CD4-positive, alpha-beta T cell treated with Interleukin-12 subunit alpha and Interleukin-12 subunit beta, for 1 hour (primary cell): ENCODE measurements at places on chromosomes 2 and 18.

DNA sequence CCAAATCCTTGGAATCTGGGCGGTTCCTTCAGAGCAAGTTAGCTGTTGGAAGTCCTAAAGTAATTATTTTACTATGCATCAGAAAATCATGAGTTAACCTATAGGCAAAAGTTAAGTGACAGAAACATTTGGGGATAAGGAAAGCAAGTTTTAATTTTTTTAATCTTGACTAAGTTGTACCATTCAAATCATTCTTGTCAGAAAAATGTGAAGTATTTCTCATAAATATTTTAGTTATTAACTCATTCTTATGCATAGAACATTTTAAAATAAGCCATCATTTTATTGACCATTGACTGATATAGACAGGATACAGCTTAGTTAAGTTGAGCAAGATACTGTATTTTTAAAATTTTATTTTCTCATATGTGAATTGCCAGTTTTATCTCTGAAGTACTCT, 98.2 kb upstream of the FOSL2 start:
- no peak for DNase-seq

GRCh38 chr18:58044370-58045241, 580 bp downstream of the NEDD4L start:
- DNase-seq: peak; percentile 31

GRCh38 chr2:240959941-240960308, 38.5 kb upstream of the SNED1 start:
- DNase-seq: no peak

- no peak for DNase-seq
Observed at GRCh38 chr2:45988879-45989278, 308.3 kb upstream of the EPAS1 start.

- DNase-seq: no peak
Observed at GRCh38 chr2:168611896-168612650, 156.0 kb downstream of the CERS6 start.

GRCh38 chr2:223815884-223816570, 21.4 kb downstream of the AP1S3 start:
- DNase-seq: no peak

DNA sequence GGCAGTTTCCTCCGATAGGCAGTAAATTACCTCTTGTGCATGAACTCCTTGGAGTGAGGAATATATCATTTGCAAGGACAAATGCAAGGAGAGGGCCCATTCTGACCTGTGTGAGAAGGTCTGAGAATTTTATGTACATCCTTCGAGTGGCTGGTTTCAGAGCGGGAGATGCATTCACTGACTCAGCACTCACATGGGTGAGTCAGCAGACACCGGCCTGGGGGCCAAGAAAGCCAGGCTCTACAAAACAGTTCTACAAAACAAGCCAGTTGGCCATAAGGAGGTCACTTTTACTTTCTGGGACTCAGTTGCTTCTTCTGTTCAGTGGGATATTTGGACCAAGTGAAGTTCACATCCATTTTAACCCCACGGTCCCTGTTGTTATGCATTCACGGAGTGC, 35.3 kb downstream of the CYP26B1 start:
- no peak for DNase-seq

DNA sequence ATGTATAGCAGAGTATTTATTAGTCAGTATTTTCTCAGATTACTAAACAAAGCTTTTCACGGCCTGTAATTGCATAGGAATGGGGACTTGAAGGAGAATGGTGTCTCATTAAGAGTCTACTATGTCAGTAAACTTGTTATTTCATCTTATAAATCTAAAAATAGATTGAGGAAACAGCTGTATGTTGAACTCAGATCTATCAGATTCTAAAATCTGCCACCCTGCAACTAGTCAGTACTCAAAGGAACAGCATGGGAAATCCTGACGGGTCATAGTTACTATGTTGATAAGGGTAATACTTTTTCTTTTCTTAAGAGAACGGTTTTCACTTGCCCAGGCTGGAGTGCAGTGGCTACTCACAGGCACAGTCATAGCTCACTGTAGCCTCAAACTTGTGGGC, 70.2 kb upstream of the EMILIN2 start:
- no peak for DNase-seq

DNA sequence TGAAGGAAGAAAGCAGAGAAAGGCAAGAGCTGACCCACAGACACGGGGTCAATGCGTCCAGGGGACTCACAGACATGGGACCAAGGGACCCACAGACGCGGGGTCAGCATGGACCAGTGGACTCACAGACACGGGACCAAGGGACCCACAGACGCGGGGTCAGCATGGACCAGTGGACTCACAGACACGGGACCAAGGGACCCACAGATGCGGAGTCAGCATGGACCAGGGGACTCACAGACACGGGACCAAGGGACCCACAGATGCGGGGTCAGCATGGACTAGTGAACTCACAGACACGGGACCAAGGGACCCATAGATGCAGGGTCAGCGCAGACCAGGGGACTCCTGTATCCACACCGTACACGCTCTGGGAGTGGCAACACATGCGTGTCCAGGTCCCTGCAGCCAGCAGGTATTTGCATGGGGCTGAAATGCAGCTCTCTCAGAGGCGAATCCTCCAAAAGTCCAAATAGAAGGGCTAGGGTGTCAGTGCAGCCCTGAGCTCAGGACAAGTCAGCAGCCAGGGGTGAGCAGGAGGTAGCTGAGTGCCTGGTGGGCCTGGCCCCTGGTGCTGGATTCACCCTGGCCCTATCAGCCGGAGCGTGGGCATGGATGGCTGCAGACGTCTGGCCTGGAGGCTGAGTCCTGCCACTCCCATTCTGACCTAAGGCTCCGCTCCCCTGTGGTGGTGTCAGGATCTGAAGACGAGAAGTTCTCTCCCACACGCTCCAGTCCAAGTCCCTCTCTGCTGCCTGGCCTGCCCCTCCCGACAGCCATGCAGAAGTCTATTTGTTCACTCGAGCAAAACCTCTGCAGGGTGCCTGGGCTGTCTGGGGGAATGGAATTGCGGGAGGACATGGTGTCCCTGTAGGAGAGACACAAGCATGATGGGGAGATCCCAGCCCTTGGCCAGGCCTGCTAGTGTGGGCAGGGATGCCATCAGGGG, 28.5 kb downstream of the TMEM18 start:
- DNase-seq: no peak

- no peak for DNase-seq
Observed at GRCh38 chr18:49613141-49613640, 51.3 kb downstream of the LIPG start.

- DNase-seq: no peak
Observed at GRCh38 chr18:73059280-73059679, 191.5 kb upstream of the NETO1 start.

DNA sequence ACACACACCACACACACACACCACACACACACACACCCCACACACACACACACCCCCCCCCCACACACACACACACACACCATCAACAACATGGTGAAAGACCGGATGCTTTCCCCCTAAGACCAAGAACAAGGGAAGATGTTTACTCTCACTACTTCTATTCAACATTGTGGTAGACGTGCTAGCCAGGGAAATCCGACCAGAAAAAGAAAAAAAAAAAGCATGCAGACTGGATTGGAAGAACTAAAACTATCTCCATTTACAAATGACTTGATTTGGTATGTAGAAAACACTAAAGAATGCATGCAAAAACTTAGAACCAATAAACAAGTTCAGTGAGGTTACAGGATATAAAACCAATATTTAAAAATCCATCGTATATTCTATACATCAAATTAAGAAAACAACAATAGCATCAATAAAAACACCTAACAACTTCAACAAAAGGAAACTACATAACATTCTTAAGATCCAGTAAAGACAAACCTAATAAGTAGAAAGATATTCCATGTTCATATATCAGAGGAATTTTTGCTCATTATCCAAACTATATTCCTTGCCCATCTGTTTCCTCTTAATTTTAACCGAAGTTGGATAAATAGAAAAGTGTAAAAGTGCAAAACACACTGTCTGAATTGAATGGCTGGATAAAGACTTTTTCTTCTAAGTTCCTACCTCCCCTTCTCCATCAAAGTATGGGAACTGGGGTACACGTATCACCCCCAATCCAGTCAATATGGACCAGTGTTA, 51.5 kb upstream of the RNU4ATAC start:
- DNase-seq: no peak

DNA sequence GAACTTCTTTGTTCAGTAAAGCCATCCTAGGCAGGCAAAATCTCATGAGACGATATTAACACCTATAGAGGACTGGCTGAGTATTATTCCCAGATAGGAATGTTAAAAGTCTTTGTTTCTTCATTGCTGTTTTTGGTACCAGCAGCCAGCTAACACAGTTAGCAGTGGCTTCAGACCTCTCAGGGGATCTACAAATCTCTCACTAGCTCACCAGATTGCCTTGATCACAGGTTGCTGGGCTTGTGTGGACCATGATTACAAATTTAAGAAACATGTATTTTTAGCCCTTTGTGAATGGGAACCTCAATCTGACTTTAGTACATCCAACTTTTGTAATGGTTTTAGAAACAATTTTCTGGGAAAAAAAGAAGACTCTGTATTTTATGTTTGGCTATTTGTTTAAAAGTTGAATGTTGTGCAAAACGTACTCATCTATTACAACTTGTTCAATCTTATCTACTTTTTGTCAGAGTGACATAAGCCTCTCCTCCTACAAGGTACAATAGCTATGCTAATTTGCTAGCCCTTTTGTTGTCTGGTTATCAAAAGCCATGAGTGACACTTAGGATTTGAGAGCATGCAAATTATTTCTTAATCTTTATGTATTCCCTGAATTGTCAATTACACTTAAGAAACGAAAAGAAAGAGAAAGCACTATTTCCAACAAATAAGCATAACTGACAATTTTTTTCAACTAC, 693.1 kb downstream of the ERBB4 start:
- DNase-seq: no peak

- DNase-seq: no peak
Observed at GRCh38 chr2:162403884-162404283, 60.0 kb downstream of the GCA start.

DNA sequence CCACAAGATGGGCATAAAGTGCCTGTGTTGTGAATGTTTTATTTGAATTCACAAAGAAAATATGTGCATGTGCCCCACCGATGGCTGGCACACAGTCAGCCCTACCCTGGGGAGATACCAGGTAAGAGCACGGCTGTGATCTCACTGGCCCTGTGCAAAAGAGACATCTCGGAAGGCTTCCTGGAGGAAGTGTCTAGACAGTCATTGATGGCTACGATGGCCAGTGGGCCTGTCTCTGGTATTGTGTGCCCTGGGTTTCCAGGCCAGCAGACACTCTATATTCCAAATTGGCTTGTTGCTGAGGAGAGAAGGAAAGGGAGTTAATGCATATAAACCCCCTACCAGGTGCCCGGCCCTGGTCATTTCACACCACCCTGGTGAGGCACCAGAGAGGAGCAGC, 211.7 kb downstream of the GLI2 start:
- no peak for DNase-seq

DNA sequence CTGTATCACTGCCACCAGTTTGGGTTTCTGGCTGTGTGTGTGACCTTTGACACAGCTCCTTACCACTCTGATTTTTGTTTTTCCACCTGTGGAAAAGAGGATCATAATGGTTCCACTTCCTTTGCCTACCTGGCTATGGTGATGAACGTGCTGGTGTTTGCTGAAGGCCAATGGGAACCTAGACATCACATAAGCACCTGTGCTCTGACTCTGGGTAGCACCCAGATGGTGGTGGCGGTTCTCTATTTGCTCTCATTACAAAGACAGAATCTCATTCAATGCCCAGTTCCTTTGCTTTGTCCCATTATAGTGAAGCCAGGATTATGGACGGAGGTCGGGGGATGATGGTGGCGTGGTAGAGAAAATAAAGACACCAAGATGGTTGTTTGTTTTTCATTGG, 121.2 kb upstream of the GATA6 start:
- DNase-seq: no peak

DNA sequence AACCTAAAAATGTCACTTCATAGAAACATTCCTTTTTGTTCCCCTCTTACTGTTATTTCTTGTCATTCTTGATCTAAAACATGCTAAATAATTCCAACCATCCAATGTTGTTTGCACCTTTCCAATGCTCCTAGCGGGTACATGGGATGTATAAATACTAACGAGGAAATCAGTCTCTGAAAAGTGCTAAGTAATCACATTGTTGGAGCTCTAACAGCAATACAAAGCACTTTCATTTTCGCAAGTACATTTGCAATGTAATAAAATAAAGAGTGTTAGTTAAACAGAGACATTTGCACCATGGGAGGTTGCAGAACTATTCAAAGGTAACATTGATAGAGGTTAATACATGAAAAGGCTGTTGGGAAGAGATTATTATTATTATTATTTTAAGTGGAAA, 286.2 kb upstream of the ACVR2A start:
- DNase-seq: no peak

GRCh38 chr18:29594493-29594892, 1417.6 kb upstream of the CDH2 start:
- no peak for DNase-seq
